ENCODE measurements at places on chromosomes 16 and 17.

GRCh38 chr17:15398291-15398690 lies 56.9 kb upstream of the TEKT3 start:
- DNase-seq = no peak

GRCh38 chr16:66240631-66241395 lies 125.7 kb upstream of the CDH5 start:
- no peak for DNase-seq

DNA sequence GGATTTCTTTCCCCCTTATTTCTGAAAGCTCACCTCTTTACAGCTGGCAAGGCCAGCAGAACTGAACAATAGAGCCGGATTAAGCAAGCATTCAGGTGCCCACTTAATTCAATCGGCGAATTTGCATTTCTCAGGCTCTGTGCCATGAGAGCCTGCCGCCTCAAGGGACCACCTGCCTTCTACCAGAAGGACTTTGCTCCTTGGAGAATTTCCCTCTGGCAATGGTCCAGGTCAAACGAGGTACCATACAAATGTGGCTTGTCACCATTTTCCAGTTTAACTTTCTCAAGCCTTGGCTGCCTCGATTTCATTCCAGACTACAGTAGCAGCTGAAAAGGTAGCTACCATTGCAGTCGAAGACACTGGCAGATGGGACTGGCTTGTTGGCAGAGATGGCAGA lies 534.0 kb downstream of the MAF start:
- DNase-seq = no peak

DNA sequence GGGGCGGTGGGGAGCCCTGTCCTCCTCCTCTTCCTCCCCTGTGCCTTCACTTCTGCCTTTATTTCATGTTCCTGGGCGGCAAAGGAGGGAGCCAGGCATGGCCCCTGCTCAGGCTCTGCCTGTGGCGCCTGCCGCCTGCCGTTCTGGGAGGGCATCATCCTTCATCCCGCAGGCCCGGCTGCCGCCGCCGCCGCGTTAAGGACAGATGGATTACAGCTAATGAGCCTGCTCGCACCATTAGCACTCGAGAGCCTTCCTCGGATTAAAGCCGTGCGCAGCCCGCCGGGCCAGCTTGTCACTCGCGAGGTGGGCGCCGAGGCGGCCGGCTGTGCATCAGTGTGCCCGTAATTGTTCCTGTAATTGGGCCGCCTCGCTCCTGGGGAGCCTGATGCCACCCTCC lies 127.7 kb upstream of the GSE1 start:
- DNase-seq = no peak

DNA sequence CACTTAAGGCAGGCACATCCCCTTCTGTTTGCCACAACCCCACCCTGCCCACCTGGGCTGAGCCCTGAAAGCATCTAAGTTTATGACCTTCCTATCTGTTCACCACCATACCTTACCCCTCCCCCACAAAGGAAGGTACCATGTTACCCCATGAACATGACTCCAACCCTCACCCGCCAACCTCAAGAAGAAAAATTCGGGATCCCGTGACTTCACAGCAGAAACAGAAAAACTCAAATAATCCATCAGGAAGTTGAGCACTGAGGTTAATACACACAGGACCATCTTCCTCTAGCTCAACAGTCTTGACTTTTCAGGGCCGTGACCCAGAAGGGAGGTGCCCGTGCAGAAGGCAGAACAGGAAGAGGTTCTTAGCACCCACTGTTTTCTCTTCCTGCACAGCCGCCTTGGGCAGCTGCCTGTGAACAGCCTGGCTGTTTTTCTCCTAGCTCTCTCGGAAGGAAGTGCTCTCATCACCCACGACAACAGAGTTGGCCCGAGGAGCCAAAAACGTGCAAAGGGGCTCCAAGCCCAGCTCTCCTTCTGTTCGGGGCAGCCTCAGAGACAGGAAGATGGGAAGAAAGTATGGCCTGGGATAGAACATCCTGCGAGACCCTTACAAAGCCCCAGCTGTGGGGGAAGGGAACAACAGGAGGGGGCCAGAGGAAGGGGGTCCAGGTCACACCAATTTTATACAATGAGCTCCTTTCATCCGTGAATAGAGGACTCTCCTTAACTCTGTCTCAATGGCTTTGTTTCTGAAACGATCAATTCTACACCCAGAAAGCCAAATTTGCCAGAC lies 101.1 kb downstream of the XYLT1 start:
- DNase-seq = no peak

- DNase-seq = no peak
These were observed 364.0 kb downstream of the NPIPA8 start for GRCh38 chr16:17972460-17972943.

DNA sequence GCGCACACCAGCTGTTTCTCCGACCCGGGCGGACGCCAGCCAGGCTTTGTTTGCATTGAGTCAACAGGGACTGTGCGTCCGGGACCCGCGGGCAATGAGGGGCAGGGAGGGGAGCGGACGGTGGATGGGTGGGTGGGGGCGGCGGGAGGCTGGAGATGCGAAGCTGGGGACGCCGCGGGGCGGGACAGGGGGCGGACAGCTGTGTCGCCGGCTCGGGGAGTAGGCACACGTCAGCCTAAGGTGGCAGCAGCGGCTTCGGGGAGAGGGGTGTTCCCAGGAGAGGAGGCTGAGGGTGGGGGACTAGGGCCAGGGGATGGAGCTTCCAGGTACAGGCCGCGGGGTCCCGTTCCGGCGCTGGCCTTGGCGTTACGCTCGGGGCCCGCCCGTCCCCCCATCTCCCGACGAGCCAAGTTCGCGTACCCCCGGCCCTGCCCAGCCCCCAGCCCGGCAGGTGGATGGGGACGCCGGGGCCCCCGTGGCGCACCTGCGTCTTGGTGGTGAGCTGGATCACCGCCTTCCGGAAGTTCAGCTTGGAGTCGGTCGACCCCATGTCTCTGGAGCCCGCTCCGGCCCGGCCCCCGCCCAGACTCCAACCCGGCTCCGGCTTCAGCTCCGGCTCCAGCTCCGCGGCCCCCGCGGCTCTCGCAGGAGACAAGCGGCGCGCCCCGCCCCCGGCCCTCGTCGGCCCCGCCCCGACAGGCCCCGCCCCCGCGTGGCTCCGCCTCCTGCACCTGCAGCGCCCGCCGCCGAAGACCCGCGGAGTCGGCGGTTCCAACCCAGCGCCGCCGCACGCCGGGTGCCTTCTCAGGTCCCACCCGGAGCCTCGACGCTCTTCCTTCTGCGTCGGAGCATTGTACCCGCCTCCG lies at the start of gene HID1:
Gene HID1 (minus strand): TSS at position 653 of the 866 bp plus-strand sequence. CDS start 103 bp downstream, at position 550.
- no peak for DNase-seq

- DNase-seq = no peak
These were observed 75.8 kb downstream of the AXIN2 start for GRCh38 chr17:65485388-65486299.

- DNase-seq = no peak
These were observed 36.2 kb upstream of the CLEC3A start for GRCh38 chr16:77986011-77986740.

DNA sequence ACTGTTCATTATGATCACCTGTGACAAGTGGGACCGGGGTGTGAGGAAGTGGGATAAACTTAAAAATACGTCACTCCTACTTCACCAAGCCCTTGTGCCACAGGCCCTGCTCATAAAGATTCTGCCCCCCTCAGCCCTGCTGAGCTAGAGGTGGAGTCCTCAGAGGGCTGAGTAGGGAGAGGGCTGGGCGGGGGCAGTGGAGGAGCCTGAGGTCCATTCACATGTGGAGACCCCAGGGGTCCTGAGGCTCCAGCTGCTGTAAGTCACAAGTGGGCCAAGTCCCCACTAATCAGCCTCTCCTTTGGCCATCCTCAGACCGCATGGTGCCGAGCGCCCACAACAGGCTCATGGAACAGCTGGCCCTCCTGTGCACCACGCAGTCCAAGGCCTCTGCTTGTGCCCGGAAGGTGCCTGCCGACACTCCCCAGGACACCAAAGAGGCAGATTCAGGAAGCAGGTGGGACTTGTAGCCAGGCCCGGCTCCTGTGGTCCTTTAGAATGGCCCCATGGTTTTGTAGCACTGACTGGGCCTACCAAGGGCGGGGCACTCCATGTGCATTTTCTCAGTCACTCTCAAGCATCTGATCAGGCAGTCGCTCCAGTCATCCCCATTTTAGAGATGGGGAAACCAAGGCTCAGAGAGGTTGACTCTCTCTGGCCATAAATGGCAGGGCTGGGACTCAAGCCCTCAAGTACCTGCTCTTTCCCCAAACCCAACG lies 10.4 kb downstream of the DNAAF8 start:
- no peak for DNase-seq

- DNase-seq = no peak
These were observed 117.9 kb upstream of the GSE1 start for GRCh38 chr16:85495259-85495658.

DNA sequence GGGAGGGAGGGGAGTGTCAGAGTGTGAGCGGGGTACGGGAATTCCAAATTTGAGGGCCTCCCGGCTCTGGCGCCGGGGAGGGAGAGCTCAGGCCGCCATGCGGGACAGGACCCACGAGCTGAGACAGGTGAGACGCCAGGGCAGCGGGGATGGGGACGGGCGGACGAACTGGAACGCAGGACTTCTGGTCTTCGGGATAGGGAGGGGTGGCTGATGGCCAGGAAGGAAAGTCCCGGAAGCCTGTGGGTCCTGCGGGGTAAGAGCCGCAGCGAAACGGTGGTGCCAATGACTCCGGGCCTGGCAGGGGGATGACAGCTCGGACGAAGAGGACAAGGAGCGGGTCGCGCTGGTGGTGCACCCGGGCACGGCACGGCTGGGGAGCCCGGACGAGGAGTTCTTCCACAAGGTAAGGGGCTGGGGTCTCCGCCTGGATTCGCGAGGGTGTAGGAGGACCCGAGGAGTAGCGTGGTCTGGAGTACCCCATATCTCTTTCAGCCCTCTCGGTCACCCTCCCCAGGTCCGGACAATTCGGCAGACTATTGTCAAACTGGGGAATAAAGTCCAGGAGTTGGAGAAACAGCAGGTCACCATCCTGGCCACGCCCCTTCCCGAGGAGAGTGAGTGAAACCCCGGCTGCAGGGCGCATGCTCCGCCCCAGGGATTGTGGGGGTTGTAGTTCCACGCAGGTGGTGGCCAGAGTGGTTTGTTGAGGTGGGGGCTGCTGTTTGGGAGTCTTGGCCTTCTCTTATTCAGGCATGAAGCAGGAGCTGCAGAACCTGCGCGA lies 543 bp downstream of the STX4 start:
- DNase-seq = peak; percentile 83

DNA sequence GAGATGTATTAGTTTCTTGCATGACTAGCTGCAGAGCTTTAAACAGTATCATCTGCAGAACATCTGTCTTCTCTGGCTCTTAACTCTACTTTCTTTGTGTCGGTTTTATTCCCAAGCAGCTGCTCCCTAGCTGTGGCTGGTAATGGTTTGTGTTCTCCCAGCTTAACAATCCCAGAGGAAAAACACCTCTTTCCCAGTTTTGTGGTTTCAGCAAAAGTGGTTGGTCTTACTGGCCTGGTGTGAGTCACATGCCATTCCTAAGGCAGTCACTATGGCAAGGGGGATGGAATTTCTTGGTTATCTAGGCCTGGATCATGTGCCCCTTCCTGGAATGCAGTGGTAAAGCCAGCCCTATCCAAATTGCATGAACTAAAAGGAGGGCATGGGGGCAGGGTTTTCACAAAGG lies 27.5 kb downstream of the OMG start:
- DNase-seq = no peak

GRCh38 chr17:47739150-47739549 lies 6.1 kb downstream of the TBX21 start:
- no peak for DNase-seq

DNA sequence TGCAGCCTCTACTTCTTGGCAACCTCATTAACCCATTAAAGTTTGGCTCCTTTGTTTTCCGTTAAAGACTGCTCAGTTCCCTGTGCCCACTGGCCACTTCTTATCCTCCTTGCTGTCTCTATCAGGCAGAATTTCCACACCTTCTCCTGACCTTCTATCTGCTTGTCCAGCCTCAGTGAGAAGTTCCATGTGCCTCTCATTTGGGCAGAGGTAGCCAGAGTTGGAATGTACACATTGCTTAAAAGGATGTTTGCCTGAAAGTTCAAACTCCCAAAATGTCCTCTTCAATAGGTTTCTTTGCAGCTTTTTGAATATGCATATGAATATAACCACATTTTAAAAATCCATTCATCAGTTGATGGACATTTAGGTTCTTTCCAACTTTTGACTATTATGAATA lies 47.0 kb downstream of the HSD17B2 start:
- DNase-seq = no peak

All from omental fat pad (tissue), 4 donors.